HTR-8/SVneo (cell line): ENCODE measurements at places on chromosomes 5 and 9.

GRCh38 chr9:123687246-123687751 lies 242.6 kb downstream of the DENND1A start:
- no peak for DNase-seq

GRCh38 chr5:125894383-125894782 lies 528.8 kb upstream of the GRAMD2B start:
- no peak for DNase-seq

DNA sequence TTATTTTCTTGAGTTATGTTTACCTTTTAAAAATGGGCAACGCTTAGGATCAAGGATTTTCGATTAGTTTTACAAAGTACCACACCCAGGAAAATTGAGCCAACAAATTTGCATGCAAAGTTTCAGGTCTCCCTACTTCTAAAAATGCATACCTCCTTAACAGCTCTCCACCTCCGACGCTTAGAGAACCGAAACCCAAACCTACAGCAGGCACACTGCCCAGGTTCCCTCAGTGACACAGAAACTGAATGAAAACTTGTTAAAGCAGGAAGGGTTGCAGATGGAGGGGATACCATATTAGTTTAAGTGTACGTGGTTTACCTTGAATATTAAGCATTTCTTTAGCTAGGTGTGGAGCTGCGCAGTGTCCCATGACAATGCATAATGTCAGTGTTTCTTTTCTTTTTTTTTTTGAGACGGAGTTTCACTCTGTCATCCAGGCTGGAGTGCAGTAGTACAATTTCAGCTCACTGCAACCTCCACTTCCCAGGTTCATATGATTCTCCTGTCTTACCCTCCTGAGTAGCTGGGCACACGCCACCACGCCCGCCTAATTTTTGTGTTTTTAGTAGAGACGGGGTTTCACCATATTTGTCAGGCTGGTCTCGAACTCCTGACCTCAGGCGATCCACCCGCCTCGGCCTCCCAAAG lies 1.6 kb upstream of the SUB1 start:
- DNase-seq, result no peak

- no peak for DNase-seq
These were observed 75.7 kb upstream of the FCN1 start for GRCh38 chr9:134993416-134993815.

GRCh38 chr5:125410537-125411070 lies 664.2 kb upstream of the ZNF608 start:
- peak; percentile 10 for DNase-seq

GRCh38 chr5:67610186-67610912 lies 413.8 kb upstream of the CD180 start:
- no peak for DNase-seq

GRCh38 chr9:124267271-124267807 lies 9.6 kb downstream of the NEK6 start:
- DNase-seq, result peak; percentile 52

- no peak for DNase-seq
These were observed 343.1 kb downstream of the ZSWIM6 start for GRCh38 chr5:61675015-61675692.
